Lung microvascular endothelial cell (primary cell): ENCODE measurements at places on chromosomes 16 and 17. TPM values are rescaled to one million over a fixed set of nuclear protein-coding genes. Genes with fewer than 3 reads are reported as not detected.

The CCL16 gene
- under 0.01 TPM in 1 of 2 replicates, not detected in the other for total RNA-seq

The VAT1L gene
- total RNA-seq = 0.20 and 3.3 TPM in 2 replicates

DNA sequence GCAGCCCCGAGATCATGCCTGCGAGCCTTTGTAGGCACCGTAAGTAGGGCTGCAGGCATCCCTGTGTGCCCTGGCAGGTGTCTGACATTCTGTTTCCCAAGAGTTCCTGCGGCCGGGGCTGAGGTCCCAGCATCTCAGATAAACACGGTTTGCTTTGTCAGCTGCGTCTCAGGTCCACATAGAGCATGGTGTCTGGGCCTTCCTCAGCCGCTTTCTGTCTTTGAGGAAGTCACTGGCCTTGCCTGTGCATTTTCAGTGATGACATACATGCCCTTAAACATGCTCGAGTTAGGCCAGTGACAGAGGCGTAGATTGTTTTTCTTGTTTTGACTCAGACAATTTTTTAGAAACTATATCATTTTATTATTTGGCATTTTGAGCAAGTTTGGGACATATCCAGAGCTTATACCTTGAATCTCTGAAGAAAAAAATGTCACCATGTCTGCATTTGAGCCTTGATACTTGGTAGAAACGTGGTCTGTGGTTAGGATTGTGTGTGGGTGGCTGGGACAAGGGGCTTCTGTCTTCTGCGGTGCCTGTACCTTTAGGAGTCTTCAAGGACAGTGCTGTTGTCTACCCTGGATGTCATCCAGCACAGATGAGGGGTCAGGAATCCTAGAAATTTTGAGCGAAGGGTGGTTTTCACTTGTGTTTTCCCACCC is 105.8 kb downstream of the SNX29 start:
- DNase-seq = no peak

DNA sequence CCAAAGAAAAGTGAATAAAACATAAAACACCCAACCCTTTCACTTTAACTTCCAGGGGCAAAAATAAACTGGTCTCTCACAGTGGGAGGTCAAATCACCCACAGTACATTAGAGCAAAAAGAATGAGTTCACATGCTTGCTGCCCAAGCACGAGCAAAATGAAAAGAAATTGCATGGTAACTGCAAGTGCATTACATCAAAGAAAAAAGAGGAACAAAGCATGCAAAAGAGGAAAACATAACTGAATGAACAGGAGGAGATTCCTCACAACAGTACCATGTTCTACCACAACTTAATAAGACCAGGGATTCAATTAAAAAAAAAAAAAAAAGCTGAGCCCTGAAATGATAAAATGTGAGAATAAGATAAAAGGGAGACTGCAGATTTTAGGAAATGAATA is 12.3 kb downstream of the DNAH2 start:
- no peak for DNase-seq

DNA sequence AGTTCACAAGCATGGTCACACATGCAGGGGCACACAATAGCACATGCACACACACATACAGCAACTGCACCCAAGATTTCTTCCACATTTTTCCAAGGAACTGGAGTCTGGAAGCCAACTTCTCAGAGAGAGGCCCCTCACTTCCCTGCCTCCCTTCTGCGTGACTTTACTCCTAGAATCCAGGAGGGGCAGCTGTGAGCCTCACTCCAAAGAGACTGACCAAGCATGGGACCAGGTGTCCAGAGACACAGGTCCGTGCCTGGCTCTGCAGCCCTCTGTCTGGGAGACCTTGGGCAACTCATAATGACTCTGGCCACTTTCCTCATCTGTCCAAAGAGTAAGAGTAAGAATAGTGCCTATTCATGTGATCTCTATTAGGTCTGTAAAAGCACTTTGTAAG is 104.7 kb upstream of the TMEM132E start:
- no peak for DNase-seq
